ENCODE measurements at places on chromosomes 6 and 20.

DNA sequence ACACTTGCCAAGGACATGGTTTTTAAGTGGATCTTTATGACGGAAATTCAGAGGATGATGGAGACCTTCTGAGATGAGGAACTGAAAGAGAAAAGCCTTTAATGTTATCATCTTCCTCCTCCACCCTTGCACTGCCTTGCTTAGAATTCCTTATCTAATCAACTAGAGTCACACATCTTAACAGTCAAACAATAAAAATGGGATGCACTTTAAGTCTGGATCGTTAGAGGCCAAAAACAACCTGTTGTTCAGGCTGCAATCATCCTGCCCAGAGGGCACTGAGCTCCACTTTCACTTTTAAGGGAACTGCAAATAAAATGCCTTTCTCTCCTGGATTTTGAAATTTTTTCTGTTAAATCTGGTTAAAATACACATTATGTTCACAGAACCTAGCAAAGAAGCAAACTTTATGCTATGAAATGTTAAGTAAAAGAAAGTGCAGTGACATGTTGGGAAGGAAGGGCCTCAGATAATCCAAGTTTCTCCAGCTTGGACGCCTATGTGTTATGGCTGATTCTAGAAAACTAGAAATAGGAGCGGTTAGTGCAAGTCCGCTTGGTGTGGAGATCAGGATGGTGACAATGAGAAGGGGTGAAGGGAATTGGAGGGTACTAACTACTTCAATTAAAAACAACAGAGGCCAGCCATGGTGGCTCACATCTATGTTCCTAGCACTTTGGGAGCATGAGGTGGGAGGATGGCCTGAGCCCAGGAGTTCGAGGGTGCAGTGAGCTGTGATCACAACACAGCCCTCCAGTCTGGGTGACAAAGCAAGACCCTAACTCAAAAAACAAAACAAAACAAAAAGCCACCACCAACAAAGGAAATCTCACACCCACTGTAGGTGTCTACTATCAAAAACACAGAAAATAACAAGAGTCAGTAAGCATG is 66.4 kb upstream of the KIF13A start:
- DNase-seq: no peak

DNA sequence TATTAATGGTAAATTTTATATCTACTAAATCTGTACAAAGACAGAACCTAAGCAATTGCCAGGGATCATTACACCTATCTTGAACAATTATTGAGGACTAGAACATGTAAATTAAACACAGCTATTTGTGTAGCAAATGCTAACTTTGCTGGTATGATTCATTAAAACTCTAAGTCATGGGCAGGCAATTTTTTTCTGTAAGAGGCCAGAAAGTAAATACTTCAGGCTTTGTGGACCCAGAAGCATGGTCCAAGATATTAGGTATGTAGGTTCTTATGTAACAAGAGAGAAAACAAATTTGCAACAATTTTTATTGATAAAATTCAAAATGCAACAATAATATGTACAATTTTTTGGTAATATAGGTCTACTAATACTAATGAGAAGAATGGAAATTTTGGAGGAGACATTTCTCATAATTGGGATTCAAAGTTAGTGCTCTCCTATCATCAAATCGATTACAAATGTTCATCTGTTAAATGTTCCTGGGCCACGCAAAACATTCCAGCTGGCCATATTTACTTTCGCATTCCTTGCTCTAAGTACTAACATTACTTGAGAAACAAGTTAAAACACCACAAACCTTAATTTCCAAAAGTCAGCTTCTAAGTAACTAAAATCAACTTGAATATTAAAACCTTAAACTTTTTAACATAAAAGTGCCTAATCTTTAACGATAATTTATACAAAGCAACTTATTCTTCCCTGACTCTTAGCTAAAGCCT is 4.3 kb downstream of the TMEM30A start:
- no peak for DNase-seq

DNA sequence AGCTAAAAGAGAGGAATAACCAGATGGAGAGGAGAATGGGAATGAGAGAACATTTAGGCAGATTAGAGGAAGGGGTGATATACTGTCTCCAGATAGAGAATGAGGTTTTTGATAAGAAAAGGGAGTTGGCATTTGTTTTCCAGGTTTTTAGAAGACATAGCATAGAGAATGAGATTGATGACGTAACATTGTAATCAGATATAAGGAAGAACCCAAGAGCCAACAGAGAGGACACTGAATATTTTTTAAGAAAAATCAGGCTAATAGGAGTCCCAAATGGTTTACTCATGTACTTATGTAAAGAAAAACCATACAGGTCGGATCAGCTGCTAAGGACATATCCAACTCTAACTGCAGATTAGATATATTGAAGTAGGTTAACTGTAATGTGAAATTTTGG is 112.9 kb downstream of the TBC1D7 start:
- DNase-seq: no peak

- DNase-seq: no peak
Observed at GRCh38 chr6:71091167-71091566, 134.3 kb upstream of the B3GAT2 start.

- no peak for DNase-seq
Observed at GRCh38 chr20:6644813-6645628, 122.5 kb upstream of the BMP2 start.

DNA sequence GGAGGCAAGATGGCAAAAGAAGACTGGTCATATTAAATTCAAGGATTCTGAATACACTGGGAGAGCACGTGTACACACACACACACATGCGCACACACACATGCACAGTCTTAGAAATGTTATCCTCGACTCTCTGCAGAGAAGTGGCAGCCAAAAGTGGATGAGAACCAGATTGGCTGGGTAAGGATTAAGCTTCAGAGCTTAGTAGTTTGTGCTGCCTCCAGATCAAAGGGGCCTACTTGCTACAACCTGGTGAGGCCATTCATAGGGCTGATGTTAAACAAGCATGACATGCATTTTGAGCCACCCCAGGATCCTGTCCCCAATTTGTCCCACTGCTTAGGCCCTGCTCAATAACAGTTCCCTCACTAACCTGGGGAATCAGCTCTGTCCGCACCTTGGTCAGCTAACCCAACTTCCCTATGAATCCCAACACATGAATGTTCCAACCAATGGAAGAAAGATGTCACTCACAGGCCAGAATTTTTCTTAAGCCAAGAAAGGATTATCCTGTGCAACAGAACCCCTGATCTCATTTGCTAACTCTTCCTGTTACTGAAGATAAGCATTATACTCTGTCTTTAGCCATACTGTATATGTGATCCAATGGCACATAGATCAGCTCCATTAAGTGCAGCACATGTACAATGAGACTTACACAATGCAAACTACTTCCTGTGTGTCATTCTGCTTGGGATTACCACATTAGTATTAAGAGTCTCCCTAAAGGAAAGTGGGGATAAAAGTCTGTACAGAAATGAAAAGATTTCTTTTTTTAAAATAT is 31.0 kb downstream of the TOMM6 start:
- no peak for DNase-seq

- no peak for DNase-seq
Observed at GRCh38 chr20:53098621-53099020, 126.5 kb downstream of the TSHZ2 start.

- no peak for DNase-seq
Observed at GRCh38 chr20:45842169-45842812, 8.7 kb downstream of the SNX21 start.

DNA sequence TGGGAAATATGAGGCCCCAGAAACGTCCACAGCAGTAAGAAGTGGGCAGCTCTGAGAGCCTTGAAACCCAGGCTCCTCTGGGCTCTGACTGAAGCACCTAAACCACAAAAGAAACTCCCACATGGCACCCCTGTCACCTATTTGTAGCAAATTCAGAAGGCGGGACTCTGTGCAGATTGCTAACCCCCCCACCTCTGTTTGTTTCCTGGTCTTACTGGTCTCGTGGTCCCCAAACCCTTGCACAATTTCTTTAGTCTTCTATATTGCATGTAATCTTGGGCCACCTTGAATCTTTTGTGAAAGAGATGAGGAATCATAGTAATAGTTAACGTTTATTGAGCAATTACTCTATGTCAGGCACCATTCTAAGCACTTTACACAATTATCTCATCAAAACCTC is 154.3 kb downstream of the PREX1 start:
- DNase-seq: no peak

DNA sequence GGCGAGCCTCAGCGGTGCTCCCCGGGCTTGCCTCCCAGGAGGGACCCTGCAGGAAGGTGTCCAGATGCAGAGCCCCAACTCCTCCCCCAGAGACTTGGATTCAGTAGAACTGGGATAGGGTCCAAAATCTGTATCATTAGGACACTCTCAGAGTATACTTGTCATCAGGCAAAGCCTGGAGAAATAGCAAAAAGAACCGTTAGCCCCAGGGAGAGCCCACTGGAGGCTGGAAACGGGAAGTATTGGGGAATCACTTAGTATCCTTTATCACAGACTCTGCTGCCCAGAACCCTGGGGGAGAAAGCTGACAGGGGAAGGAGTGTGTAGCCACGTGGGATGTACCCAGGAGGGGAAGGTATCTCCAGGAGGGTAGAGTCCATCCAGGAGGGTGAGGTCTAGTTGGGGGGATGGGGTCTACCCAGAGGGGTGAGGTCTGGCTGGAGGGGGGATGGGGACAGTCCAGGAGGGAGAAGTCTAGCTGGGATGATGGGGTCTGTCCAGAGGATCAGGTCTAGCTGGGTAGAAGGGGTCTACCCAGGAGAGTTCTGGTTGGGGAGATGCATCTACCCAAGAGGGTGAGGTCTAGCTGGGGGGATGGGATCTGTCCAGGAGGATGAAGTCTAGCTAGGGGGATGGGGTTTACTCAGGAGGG is 107.2 kb downstream of the LY86 start:
- DNase-seq: no peak

GRCh38 chr6:6239598-6240581 is 80.6 kb downstream of the F13A1 start:
- no peak for DNase-seq

DNA sequence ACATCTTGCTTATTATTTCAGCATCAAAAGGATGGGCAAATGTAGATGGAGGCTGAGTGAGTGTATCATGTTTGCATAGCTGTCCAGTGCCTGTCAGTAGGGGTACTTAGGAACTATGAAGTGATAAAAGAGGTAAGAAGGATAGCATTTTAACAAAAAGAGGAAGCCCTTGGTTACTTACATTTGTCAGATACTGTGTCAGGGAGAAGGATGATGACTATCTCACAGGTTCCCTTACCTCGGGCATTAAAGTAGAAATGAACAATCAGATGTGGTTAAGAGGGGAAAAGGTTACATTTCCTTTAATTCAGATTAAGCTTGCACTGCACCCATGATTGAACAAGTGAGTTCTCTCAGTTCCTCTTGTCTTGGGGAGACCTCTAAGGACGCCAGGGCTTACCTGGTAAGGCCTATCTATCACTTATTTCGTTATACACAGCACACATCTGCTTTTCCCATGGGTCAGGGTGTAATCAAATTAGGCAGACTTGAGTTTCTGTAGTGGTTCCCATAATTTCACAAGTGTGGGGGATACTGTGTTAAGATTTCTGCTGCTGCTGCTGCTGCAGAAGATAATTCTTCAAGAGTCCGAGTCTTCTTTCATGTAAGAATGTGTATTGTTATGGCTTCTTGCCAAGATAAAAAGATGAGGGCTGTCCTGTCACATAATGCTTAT is 4.5 kb downstream of the FOXO3 start:
- DNase-seq: peak; percentile 12

DNA sequence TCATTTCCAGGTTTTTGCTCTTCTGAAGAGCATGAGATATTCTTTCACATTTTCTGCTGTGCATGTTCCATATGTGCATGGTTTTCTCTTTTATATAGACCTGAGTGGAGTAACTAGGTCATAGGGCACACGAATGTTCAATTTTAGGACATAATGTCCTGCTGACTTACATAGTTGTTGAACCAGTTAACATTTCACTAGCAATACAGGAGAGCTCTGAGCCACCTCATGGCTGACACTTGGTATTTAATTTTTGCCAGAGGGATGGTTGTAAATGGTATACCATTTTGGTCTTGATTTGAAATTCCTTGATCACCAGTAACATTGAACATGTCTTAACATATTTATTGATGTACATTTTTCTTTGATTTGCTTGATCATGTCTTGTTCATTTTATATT is 38.3 kb downstream of the IGF2R start:
- no peak for DNase-seq

DNA sequence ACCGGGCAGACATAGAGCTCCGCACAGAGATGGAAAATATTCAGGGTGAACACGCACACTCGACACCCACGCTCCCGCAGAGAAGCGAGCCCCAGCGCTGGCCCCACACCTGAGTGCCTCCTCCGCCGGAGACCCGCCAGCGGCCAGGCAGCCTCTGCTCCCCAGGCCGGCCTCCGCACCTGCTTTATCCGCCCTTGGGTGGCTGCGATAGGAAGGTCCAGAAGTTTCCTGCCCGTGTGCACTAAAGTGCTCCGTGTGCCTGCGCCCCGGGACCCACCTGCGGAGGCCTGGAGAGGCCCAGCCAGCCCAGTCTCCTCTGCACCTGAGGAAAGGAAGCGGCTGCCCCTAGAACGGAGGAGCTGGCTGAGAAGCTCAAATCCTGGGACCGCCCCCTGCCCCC is 10.8 kb upstream of the FOXC1 start:
- no peak for DNase-seq

- no peak for DNase-seq
Observed at GRCh38 chr20:57128044-57128757, 138.2 kb downstream of the BMP7 start.

- no peak for DNase-seq
Observed at GRCh38 chr20:18465536-18466200, 1.2 kb downstream of the DZANK1 start.

DNA sequence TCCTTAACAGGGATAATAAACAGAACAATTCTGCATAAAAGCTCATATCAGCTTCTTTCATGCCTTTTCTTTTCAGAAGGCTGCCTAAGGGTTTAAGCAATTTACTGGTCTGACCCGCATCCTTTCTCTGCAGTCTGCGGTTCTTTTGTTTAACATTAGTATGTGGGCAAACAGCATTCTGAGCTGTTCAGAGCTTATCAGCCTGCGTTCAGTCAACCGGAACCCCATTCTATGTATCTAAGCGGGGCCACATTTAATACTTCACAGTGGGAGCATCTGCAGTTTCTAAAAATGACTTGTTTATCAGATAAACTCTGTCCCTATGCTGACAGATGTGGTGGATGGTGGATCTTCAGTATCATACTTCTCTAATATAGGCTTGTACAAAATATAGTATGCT is 758.9 kb upstream of the MMS22L start:
- no peak for DNase-seq

DNA sequence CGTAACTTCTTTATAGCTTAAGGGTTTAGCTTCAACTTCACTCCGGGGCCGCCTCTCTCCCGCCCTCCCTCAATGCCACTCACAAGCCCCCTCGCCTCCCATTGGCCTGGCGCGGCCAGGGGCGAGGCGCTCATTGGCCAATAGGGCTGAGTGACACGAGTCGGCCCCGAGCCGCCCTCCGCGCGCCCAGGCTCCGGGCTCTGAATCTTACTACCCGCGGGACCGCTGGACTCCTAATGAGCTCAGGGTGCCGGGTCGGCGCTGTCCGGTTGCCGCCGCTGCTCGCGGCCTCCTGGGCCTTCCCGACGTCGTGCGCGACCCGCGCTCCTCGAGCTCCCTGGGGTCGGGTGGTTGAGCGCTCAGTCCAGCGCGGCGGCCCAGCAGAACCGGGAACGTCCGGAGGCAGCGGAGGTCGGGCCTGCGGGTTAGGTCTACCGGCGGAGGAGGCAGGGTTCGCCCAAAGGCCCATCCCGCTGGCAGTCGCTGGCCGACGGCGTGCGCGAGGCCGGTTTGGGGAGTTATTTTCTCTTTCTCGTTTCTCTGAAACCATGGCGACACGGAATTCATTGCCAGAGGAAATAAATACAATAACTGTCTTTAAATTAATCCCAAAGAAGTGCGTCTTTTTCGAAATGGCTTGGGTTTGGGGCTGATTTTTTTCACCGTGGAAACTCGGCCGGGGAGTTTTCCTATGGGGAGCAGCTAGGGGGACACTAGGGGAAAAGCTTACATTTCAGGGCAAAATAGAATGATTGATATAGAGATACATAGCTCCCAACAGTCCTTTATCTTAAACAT is at the start of gene SIM1:
Gene SIM1 (minus strand): TSS at position 19 of the 798 bp plus-strand sequence. CDS start 1,453 bp downstream, outside the sequence.
- no peak for DNase-seq

Measured in T-helper 2 cell treated with Interferon-gamma antibody and Interleukin-4, amounts not matched to agents 5 μg/mL and 100 μg/mL, for 36 hours (primary cell).